NT2/D1 (cell line): ENCODE measurements at places on chromosomes 12 and 14.

DNA sequence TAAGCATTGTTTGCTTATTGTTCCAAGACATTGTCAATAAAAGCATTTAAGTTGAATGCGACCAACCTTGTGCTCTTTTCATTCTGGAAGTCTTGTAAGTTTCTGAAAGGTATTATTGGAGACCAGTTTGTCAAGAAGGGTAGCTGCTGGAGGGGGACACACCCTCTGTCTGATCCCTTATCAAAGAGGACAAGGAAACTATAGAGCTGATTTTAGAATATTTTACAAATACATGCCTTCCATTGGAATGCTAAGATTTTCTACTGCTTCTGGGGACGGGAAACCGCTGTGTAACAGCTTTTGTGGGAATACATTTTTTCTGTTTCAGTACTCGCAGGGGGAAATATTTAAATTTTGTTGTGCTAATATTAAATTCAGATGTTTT lies 3.5 kb downstream of the FOS start:
- no peak for DNase-seq

- no peak for DNase-seq
Measured at GRCh38 chr14:64758691-64759554, 54.7 kb downstream of the PLEKHG3 start.

DNA sequence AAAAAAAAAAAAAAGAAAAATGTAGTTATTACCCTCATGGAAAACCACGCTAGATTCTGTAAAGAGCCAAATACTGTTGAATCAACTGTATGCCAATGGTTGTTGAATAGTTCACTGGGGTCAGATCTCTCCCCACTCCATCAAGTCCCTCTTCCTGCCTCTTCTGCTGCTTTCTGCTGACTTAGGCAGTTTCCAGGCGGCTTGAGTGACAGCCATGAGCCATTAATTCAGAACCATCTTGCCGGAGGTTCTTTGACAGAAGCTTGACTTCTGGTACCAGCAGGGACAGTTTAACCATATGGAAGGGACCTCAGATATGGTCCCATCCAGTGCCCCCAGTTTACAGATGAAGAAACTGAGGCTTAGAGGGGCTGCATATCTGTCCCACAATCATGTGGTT lies 34.5 kb downstream of the TSPAN11 start:
- DNase-seq: no peak

- no peak for DNase-seq
Measured at GRCh38 chr12:6960593-6961277, 9.6 kb downstream of the PTPN6 start.

- DNase-seq: no peak
Measured at GRCh38 chr14:98826618-98827017, 445.4 kb downstream of the BCL11B start.

DNA sequence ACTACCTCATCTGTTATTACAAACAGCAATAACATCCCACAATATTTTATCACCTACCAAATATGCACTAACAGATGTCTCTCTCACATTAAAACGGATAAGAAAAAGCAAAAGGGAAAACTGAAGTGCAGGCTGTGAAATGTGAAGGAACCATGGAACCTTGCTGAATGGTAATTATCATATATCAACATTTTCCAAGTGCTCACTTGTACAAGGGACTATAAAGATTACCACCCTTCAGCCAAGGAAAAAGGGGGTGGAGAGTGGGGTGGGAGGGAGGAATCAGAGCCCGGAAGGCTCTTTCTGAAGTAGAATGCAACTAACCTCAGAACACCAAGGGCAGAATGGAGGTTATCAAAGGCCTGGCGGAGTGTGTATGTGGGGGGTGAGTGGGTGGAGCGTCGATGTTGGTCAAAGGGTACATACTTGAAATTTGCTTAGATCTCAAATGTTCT lies 1.2 kb downstream of the SNX6 start:
- DNase-seq: no peak

DNA sequence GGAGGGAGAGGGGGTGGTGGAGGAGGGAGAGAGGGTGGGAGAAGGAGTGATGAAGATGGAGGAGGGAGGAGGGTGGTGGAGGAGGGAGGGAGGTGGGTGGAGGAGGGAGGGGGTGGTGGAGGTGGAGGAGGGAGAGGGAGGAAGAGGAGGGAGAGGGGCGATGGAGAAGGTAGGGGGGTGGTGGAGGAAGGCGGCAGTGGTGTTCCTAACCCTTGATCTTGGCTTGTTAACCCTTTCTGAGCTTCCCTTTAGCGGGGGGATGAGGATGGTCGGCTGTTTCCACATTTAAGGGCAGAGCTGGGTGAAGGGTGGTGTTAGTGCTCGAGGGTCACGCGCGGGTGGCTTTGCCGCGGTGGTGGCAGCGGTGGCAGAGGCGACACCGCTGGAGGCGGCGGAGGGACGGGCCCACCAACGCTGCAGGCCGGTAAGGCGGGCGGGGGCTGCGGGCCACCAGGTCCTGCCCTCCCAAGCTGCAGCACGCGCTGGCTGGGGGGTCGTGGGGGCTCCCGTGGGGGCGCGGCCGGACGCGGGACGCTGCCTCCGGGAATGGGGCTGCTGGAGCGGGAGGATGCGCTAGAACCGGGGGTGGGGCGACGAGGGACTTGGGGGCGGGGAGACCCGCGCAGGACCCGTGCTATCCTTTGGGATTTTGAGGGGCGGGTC lies 156.3 kb downstream of the PTPN11 start:
- no peak for DNase-seq

- no peak for DNase-seq
Measured at GRCh38 chr14:93987376-93987775, 9.7 kb upstream of the CCDC197 start.

DNA sequence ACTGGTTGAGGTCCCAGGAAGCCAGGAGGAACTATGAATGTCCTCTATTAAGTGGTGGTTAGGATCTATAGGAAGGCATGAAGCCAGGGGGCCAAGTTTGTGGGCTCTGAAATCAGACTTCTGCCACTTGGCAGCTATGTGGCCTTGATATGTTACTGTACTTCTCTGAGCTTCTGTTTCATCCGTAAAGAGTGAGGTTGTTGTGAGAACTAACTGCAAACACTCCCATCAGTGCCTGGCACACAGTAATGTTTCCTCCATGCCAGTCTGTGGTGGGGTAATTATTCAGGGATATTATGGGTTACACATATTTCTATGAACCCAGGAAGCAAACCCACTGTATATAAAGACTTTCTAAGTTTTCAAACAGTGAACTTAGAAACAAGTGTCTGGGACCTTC lies 57.4 kb downstream of the PLXNC1 start:
- no peak for DNase-seq
